ENCODE measurements at places on chromosomes 3 and 15. TPM values are rescaled to one million over a fixed set of nuclear protein-coding genes. Genes with fewer than 3 reads are reported as not detected.

DNA sequence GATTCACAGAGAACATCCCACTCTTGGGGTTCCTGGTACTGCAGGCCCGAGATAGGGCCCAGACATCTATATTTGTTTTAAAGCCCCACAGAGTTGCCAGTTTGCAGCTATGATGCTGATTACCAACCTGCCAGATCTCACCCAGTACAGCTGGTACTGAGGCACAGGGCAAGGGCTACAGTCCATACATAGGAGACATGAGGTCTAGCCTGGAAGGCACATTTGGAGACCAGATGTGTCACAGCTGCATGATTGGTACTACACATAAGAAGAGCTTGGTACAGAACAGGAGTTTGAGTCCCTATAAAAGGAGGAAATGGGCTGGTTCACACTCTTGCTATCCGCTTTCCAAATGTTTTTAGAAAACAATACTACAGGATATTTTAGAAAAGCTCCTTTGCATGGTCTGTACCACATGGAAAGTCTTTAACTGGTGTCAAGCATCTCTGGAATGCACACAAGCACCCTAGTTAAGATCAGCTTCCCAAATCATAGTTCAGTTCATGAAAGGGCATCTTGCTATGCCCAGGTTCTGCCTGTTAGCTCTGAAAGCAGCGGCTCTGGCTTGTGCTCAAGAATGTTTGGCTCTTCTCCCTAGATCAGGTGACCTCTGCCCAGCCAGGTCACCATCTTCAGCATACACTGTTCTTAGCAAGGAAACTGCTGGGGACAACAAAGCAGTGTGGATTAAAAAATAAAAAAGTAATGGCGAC is 20.6 kb downstream of the MTMR14 start:
- DNase-seq = no peak

TRANK1 gene
- total RNA-seq = 8.3 TPM

GP9 gene
- total RNA-seq = 0.50 TPM

ECE2 gene
- total RNA-seq = 0.42 TPM

- DNase-seq = no peak
These were observed 108.0 kb downstream of the IL1RAP start for GRCh38 chr3:190621927-190622326.

- no peak for DNase-seq
These were observed 323.8 kb upstream of the PPP2R3A start for GRCh38 chr3:135641761-135642160.

- peak; percentile 85 for DNase-seq
These were observed 80.4 kb upstream of the TMEM158 start for GRCh38 chr3:45306406-45307008.

DNA sequence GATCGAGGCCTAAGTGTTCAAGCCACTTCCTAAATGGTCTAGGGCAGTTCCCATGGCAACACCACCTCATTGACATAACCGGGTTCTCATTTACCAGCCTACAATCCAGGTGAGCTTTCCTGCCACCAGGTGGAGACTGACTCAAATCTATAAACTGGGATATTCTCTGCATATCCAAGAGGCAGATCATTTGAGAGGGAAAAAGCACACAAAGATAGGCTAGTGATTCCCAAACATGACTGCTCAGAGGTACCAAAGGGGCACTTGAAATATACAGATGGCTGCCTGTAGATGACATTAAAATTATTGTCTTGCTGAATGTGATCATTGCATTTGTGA is 141.3 kb upstream of the PROK2 start:
- no peak for DNase-seq

GRCh38 chr15:65626856-65627255 is 5.1 kb downstream of the SLC24A1 start:
- no peak for DNase-seq

GRCh38 chr15:91821458-91821857 is 32.0 kb upstream of the SLCO3A1 start:
- DNase-seq = no peak

DNA sequence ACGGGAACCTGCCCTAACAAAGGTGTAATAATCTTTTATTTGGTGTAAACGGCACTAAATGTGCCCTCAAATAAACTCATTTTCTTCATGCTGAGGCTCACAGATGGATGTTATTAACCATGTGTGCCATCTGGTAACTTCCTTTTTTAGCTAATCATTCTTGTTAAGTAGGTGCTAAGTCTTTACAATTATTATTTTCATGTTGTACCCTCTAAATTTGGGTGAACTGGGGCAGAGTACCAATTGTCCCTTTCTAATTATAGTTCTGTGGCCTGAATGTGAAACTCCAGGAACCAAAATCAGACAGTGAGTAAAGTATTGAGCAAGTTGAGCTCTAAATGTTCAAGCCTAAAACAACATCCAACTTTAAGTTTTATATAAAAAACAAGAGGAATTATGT is 220.7 kb upstream of the CADM2 start:
- no peak for DNase-seq

DNA sequence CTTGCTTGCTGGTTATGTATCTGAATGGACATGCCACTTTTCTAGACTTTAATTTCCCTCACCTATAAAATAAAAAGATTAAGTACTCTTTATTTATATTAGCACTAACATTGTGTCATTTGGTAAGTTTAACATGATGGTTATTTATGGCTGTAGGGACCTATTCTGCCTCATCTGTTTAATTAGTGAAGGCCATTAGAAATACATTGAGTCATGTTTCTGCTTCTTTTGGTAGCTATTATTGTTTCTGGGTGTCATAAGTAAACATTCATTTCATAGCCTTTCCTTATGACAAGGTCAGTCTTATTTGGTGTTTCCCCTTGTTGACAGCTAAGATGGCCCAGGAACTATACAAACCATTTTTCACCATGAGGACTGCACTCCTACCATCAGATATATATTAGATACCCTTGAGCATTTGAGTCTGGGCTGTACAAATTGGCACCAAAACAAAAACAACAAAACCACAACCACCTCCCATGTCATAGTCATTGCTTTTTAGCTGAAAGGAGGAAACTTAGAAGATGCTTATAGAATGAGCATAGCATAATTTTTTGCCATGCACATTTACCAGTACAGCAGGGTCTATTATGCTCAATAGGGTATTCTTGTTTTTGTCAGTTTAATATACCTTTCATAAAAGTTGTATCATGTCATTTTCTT is 39.3 kb downstream of the SRP14 start:
- DNase-seq = no peak

ROBO2 gene
- total RNA-seq = 1.6 TPM

DNA sequence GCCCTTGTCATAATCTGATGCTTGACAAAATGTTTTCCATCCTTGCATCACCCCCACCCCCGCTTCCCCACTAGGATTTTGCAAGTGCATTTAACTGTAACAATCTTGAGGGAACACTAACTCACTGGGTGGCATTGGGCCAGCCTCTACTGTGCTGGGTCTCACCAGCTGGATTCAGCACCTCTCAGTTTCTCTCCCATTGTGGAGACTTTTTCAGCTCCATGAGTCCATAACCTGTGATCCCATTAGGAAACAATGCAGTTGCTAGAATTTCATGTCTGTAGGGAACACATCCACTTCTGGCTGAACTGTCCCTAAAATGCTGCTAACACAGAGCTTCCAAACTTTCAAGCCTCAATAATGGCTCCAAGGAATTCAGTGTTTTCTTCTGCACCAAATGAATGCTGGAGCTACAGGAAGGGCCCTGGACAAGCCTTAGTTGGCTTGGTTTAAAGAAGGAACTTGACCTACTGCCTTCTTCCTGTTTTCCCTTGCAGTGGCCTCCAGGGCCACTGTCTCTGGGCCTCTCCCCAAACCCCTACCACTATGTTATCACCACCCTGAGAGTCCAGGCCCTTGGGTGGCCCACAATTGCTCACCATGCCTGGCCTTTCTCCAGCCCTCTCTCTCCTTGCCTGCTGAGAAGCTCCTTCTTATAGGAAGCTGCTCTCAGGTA is 15.6 kb downstream of the CYP19A1 start:
- no peak for DNase-seq

ATP13A5 gene
- total RNA-seq = not detected

DNA sequence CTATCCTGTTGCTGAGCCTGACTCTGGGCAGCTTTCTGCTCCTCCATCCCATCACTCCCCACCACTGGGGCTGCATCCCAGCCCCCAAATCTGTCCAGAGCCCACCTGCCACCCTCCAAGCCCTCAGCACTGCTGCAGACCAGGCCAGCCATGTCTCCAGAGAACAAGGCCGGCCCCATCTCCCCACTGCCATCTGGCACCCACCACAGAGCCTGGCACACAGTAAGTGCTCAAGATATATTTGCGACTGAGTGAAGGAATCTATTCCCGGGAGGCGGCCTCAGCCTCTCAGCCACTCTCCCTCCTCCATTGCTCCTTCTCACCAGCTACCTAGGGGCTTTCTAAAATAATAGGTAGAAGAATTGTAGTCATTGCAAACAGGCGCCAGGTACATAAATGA is 4.8 kb downstream of the PLXND1 start:
- DNase-seq = no peak

DNA sequence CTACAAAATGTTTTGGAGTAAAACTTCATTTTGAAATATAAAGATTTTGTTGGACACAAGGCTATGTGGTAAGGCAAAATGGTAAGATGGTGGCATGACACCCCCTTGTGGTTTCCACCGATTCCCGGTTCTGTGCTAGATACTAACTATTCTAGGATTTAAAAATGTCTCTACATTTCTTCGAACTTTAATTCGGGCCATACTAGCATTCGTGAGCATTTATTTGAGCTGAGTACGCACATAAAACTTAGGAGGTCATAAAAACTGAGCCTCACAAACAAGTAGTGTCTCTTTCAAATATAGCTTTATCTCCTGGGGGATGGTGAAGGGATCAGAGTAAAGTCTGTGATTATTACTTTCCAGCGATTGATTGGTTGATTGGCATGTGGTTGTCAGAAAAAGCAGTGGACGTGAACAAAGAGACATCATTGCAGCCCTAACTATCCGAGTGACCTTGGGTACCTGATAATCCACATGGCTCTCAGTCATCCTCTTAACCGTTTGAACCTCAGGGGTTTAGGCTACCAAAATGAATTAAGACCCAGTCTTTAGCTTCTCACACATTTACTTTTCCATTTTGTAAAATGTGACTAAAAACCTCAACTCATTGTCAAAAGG is 1.1 kb upstream of the ZNF639 start:
- no peak for DNase-seq

KNG1 gene
- total RNA-seq = not detected

- DNase-seq = no peak
These were observed 20.6 kb downstream of the MYH15 start for GRCh38 chr3:108489776-108490175.

SHC4 gene
- 2.2 TPM for total RNA-seq

- DNase-seq = no peak
These were observed 67.8 kb downstream of the TPRG1 start for GRCh38 chr3:189239616-189240015.

DNA sequence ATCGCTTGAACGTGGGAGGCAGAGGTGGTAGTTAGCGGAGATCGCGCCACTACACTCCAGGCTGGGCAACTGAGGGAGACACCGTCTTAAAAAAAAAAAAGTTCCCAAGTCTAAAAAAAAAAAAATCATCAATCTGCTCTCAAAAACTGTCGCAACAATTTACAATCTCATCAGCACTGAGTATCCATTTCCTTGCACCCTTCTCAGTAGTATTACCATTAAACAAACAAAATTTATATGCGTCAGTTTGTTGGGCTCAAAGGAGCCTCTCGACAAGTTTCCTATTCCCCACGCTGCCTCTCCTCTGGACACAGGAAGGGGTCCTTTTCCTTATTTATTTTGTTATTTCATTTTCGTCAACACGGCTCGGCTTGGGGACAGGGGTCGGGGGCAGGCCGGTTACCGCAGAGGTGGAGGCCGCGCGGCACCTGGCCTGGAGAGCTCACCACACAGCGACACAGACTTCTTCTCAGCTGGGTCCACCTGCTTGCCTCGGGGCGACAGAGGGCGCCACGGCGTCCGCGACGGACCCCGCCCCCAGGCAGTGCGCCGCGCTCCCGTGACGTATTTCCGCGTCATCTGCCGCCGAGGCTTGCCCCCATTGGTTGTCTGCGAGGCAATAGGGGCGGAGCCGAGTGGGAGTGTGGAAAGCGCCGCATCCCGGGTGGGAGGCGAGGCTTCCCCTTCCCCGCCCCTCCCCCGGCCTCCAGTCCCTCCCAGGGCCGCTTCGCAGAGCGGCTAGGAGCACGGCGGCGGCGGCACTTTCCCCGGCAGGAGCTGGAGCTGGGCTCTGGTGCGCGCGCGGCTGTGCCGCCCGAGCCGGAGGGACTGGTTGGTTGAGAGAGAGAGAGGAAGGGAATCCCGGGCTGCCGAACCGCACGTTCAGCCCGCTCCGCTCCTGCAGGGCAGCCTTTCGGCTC is at the start of gene MAP2K1:
TSS of gene MAP2K1 (plus strand) at position 709 of the 920 bp plus-strand sequence. CDS start 436 bp downstream, outside the sequence.
- peak; percentile 99 for DNase-seq

DNA sequence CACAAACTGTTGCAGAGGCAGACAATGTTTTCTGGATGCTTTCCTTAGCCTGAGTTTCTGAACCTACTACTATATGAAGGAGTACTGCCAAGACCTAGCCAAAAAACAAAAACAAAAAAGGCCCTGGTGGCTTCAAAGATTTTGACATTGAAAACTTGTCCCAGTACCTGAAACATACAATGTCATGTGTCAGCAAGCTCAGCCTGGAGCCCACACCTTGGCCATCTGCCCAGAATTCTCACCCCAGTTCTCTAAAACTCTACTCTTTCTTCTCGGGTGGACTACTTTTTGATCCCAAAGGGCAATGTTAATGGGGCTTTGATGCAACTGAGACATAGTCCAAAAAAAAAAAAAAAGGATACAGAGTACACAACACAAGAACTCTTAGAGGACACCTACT is 81.4 kb downstream of the FAM174B start:
- DNase-seq = peak; percentile 60

- no peak for DNase-seq
These were observed 453.0 kb upstream of the CFAP20DC start for GRCh38 chr3:59502806-59503205.

GRCh38 chr3:159882367-159882766 is 106.3 kb upstream of the IL12A start:
- DNase-seq = peak; percentile 60

DNA sequence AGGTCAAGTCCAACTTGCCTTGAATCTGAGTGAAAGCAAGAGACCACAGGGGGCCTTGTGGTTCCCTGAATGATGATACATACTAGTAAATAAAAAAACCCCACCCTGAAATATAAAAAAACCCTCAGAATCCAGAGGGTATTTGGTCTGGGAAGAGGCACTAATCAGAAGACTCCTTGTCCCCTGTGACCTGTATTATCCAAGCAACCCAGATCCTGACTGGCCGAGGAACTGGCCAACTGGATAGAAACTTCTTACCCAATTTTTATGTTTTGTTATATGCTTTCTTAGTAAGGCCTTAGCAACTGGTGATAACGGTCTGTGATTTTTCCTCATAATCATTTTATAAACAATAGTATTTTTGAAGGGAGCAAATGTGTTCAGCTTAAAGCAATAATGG is 17.5 kb downstream of the ABI3BP start:
- DNase-seq = no peak

GRCh38 chr3:168121184-168122017 is 25.7 kb upstream of the GOLIM4 start:
- DNase-seq = no peak

EPHB3 gene
- total RNA-seq = 6.1 TPM
